ENCODE measurements at places on chromosomes 1 and 21.
A peak's percentile ranks its signal among the peaks of the same experiment; 100 is the strongest.

DNA sequence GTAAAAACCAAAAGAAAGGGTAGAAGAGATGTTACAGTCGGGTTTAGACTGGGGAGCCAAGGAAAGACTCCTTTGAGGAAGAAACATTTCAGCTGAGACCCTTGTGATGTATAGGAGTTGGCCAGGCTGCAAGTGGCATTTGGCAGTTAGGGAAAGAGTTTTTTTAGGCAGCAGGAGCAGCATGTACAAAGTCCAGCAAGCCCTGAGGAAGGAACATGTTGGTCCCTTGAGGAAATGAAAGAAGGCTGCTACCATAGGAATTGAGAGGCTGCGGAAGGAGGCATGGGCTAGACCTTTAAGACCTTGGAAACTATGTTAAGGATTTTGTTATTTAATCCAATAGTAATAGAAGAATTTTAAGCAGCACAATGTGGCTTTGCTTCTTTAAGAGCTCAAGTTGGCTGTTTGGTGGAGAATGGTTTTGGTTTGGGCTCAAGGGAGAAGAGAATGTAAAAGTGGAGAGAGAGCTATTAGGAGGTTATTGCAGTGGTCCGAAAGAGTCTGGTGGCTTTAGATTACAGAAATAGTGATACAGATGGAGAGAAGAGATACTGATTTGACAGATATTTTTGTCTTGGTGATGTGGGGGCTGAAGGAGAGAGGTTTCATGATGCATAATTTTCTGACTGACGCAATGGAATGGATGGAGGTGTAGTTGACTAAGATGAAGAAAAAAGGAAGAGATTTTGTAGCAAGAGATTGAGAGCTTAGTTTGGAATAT is 26.6 kb downstream of the SMAP2 start:
- DNase-seq = no peak

DNA sequence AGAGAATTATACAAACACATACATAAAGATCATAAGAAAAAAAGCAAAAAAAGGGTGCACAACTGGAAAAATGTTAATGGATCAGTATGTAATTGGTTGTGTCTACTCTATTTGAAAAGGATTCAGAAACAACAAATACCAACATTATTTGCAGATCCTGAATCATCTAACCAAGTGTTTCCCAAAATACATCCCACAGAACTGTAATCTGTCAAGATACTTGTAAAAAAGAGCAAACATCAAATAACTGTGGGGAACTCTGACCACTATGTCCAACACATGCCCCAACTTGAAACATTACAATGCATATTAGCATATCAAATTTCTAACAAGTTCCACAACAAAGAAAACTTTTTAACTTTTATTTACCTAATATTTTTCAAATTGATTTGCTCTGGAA is 22.6 kb downstream of the ANKRD13C start:
- no peak for DNase-seq

DNA sequence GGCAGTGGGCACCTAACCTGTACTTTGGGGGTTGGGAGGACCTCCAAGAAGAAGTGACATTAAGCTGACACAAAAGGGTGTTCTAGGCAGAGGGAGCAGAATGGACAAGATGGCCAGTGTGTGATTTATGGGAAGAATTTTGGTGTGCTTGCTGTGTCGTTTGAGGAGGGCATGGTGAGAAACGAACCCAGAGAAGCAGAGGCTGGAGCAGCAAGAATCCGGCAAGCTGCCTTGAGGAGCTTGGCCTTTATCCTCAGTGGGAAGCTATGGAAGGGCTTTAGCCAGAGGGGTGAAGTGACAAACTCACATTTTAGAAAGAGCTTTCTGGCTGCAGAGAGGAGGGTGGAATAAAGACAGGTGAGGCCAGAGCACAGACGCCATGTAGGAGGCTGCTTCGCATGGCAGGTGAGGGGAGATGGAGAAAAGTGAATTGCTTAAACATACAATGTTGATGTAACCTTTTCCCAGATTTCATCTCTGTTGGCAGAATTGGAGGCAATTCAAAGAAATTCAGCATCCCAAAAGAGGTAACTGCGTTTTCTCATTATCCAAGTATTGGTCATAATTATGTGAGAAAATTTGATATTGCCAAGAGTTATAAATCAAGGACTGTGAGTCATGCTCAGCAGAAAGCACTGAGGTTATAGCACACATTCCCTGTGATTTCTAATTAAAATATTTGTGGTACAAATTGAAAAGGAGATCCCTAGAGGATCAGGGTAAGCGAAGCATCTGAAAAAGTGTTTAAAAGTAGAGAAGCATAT is 26.5 kb downstream of the TRIM45 start:
- DNase-seq = no peak

- no peak for DNase-seq
Observed at GRCh38 chr1:147723691-147724323, 36.6 kb downstream of the GJA5 start.

- peak; percentile 50 for DNase-seq
Observed at GRCh38 chr1:203325026-203325417, 19.7 kb downstream of the BTG2 start.

Data from GM19239 (cell line).